ENCODE measurements at places on chromosomes 5 and 9.

DNA sequence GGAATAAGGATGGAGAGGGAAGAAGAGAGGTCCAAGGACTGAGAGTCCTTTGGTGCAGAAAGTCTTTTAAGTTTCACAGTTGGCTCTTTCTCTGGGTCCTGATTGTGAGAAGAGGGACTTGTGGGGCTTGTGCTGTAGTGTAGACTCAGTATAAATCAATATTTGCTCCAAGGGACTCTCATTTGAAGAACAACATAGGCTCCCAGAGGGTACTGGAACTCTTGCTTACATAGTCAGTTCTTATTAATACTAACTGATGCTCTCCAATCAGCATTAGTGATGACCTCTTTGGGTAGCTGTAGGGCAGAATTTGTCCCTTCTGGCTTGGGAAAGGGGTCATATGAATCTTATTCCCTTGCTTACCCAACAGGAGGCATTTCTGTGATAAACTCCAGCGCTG is 62.5 kb upstream of the CXCL14 start:
- DNase-seq, result no peak

DNA sequence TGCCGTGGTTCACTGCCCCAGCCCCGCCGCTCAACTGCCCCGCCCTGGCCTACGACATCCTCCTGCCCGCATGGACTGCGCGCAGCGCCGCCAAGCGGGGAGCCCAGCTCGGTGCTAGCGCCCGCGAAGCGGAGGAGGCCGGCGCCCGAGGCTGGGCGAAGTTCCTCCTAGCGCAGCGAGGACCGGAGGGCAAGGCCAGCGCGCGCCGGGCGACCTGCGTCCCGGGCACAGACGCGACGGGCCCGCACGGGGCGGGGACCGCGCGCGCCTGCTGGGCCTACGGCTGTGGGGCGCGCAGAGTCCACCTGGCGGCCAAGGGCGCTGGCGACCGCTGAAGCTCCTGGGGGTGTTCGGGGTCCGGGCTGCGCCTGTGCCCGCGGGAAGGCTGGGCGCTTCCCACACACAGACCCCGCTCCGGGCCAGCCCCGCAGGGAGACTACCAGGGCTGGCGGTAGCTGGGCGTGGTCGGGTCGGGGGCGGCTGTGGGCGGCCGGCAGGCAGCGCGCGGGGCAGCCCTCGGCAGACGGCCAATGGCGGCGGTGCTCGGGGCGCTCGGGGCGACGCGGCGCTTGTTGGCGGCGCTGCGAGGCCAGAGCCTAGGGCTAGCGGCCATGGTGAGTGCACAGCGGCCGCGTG is at the start of gene PCBD2:
Gene PCBD2, plus strand, starts transcription at position 522 of the 636 bp plus-strand sequence. Its CDS starts 9 bp downstream, at position 531.
- peak; percentile 96 for DNase-seq

- DNase-seq, result no peak
Observed at GRCh38 chr9:133499132-133499891, 20.4 kb upstream of the SLC2A6 start.

DNA sequence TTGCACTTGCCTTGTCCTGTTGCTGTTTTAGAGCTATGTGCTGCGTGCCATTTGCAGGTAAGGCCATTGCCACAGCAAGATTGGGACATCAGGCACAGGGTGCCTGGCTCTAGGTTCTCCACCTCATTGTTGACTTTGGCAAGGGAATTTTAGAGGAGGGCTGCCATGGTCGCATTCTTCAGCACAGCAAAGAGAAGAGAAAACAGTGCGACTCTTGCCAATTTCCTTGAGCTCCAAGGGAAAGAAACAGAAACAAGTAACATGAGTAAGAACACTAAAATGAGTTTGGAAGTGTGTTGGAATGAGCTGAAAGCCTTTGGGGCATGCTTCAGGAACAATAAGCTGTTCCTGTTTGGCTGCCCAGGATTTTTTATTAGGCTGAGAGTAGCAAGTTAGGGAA is 188.1 kb upstream of the IL12B start:
- no peak for DNase-seq

DNA sequence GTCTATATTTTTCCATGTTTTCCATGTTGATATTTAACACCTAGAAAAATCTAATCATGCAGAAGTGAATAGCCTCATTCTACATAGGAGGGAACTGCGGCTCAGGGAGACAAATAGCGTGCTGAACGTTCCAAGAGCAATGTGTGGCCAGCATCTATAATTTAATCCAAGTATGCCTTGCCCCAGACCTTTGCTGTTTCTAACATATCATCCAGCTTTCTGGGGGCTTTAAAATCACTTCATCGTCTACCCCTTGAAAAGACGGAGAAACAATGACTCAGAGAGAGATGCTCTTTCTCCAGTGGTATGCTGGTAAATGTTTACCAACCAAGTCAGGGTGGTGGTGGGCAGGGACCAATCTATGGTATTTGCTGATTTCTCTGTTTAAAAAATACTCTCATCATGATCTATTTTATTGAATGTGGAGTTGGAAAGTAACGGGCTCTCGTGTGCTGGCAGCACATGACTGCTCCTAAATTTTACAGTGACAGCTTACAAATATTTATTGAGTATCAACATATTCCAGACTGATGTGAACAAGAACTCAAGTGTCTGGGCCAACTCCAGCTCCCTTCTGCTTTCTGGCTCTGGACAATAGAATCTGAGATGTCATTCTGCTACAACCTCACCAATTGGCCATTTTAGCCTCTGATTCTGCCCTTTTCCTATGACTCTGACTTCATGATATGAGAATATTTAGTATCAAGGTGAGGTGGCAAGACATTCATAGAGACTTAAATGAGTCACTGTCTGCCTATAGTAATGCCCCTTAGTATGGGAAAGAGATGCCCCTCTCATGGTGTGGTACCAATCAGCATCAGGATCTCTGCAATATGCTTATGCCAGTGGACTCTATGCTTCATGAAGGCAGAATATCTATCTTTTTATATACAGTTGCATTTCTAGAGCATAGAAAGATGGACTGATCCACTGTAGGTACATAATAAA is 407.4 kb upstream of the TNC start:
- DNase-seq, result no peak

DNA sequence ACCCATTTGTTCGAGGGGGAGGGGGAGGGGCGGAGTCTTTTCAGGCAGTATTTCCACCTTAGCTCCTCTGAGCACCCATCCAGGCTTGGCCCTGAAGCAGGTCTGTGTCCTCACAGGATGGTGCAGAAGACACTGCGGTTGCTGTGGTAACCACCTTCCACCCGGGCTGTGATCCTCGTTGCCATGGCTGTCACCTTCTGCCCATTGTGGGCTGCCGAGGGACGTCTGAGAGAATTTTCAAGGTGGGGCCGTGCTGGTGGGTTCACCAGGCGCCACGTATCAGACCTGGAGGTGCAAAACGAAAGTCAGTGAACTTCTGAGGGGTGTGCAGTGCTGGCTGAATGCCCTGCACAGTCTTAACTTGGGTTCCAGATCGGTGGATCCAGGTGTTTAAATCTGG is 26.7 kb downstream of the POLR1E start:
- DNase-seq, result no peak

DNA sequence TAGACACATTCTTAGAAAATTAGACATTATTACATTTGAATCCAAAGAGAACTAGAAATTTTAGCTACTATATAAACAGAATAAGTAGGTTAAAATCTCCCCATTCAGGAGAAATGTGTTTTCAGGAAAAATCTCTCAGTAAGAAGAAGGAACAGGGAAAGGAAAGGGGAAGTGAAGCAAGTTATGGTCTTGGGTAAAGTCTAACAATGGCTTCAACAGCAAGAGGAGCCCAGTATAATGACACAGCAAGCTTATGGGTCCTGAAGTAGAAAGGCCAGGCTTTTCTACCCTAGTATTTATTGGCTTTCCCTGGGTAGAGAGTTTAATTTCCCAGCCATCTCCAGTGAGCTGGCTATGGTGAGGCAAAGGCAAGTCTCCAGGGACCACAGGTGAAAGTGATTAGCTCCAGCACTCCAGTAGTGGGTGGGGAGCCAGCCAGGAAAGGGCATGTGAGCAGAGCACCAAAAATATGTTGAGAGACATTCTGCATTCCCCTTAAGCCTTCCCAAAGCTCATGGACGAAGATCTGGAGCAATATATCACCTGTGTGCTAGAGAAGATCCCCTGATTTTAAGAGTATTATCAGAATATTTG is 981.7 kb downstream of the NR2F1-AS1 start:
- DNase-seq, result no peak

DNA sequence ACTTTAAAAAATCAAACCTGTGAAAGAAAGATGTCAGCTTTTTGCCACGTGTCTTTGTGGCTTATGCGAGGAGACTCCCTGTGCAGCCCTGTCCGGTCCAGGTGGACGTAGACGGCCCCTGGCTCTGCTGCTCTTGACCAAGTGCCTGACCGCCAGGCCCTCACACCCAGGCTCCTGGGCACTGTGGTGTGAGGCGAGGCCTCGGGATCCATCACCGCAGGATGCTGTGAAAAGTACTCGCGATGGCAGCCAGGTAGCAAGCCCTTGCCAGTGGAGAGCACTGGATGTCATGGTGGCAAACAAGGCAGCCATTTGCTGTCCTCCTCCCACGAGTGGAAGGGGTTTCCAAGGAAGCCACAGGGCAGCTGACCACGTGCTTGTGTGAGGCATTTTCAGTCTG is 245.1 kb downstream of the CACNA1B start:
- DNase-seq, result no peak

DNA sequence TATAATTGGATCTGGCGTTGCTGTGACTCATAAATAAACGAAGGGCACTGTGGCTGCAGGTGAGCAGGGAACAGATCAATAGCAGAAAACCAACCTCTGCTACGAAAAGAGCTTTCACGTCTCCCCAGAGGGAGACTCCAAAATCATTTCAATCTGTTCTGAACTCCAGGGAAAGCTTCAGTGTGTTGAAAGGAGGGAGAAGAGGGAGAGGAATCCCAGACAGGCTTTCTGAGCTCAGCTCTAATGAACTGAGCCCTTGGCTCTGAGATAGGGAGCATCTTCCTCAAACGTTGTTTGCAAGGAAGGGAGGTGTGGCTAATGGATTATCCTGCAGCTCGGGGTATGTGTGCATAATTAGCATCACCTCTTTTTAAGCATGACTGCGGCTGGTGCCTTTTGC is 288.0 kb upstream of the IRX4 start:
- no peak for DNase-seq

DNA sequence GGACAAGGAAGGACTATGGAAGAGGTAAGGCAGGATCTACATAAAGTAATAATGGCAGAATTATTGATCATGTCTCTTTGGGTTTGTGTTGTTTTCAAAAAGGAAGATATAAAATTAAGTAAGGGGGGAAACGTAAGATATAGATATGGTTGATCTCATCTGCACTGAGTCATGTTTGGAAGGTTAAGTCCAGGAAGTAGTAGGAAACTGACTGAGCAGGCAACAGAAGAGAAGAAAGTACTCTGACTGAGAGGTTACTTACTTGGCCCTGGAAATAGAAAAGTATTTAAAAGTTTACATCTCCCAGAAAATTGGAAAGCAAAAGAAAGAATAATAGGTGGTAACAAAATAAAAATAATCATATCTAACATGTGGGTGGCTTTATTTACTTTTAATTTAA is 405.3 kb upstream of the RGMB start:
- no peak for DNase-seq

- DNase-seq, result no peak
Observed at GRCh38 chr5:80895523-80895922, 64.6 kb upstream of the RASGRF2 start.

DNA sequence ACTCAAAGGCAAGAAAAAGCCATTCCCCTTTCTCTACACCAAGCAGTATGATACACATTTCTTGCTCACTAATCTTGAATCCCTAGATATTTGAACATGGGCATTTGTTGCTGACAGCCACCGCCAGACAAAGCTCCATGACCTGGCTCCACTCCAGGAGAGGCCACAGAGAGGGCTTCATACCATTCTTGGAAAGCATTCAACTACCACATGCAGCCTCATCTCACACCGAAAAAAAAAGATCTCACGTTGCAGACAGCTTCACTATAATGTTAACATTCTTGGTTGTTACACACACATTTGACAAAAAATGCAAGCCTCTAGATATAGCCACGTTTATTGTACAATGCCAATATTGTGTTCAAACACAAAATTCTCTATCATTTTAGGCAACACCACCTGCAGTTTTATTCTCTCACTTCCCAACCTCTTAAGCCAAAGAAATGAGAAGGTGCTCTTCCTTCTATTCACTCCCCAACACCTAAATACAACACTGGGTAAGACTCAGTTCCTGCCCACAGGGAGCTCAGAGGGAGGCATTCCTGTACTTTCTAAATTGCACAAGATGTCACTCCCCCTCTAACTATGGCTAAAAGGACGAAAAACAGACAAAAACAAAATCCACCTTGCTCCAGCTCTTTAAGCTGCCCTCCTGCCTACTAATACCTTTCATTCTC is 222.4 kb downstream of the TSSK1B start:
- DNase-seq, result no peak

- DNase-seq, result no peak
Observed at GRCh38 chr9:113616116-113616515, 152.6 kb downstream of the RGS3 start.

DNA sequence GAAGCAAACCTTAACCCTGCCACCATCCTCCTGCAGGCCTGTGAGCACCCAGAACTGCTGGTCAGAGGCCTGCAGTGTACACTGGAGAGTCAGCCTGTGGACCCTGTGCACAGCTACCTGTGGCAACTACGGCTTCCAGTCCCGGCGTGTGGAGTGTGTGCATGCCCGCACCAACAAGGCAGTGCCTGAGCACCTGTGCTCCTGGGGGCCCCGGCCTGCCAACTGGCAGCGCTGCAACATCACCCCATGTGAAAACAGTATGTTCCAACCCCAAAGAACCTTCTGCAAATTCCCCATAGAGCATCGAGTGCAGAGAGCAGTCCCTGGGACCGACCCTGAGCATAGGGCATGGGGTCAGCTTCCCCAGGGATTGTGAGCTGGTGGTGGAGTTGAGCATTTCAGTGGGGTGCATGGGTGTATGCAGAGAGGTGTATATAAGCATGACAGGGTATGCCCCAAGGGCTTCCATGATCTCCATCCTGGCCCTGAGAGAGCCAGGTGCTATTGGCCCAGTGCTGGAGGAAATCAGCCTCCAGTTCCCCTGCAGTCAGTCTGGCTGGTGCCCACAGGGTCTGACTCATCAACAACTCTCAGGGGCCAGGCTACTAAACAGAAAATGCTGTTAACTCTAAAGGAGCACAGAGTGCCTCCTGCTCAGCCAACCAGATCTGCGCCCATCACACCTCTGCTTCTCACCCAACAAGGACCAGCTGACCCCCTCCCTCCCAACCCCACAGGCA is 126.2 kb downstream of the SAXO1 start:
- no peak for DNase-seq

DNA sequence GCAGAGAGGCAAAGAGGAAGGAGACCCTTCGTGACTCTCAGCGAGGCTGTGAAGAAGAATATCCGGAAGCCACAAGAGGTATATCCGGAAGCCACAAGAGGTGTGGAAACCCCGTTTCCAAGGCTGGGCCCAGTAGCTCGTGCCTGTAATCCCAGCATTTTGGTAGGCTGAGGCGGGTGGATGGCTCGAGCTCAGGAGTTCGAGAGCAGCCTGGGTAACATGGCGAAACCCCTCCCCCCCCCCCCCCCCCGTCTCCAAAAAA is 612 bp upstream of the BBLN start:
- no peak for DNase-seq

DNA sequence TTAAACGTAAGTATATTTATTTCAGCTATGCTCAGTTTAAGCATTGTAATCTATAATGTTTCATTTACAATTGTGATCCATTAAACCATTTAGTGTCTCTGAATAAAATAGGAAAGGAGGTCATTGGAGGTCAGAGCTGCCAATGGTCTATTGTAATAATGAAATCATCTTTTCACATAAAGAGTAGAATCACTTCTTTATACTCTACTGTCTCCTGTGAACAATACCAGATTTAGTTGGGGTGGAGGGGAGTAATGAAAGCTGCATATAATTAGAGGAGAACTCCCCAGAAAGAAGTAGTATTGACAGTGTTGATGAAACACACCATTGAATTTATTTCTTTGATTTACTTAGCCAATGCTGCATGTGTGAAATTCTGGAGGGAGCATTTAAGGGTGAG is 35.1 kb upstream of the ZFYVE16 start:
- DNase-seq, result no peak

Data from endothelial cell (in vitro differentiated cells).